ENCODE measurements at places on chromosomes 7 and 10.

- no peak for DNase-seq
Observed at GRCh38 chr7:96663457-96663856, 46.2 kb downstream of the SEM1 start.

GRCh38 chr10:3783682-3784432 is 1.2 kb downstream of the KLF6 start:
- peak; percentile 85 for DNase-seq

DNA sequence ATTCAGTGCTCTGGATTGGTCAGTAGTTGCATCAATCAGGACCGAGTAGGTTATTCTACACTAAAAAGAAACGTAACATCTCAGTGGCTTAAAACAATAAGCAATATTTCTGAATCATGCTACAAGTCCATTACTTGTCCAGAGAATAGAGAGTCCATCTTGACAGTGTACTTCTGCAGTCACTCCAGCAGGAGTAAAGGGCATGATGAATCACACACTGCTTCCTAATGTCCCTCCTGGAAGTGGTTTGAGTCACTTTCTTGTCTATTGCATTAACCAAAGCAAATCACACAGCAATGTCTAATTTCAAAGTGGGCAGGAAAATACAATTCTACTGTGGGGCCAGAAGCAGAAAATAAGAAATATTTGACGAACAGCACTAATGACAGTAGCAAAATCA is 124.8 kb downstream of the TSPAN12 start:
- DNase-seq = no peak

DNA sequence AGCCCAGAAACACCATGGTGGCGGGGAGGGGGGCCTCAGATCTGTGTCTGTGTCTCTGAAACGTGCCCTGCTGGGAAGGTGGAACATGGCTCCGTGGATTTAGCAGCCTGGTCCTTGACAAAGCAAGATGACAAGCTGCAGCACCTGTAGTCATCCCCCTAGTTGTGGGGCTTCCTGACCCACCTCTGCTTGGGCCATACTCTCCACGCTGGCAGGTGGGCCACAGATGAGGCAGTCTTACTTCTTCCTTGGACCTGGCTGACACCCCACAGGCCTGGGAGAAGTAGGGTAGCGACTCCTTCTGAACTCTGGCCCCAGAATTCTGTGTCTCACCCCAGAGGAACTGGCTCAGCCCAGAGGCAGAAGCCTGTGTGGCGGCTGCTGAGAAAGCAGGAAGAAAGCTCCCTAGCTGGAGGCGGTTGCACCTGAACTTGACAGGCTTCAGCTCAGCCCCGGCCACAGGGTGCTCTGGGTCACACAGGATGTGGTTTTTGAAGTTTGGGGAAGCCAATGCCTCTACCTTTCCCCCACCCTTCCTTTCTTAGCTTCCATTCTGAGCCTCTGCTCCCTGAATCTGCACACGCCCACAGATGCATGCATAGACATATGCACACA is 113.9 kb downstream of the ABLIM1 start:
- DNase-seq = no peak

GRCh38 chr7:96118449-96119001 is 203.4 kb downstream of the SLC25A13 start:
- no peak for DNase-seq

- DNase-seq = no peak
Observed at GRCh38 chr10:122311716-122312115, 40.6 kb downstream of the BTBD16 start.

GRCh38 chr10:69656742-69657269 is 26.8 kb downstream of the FAM241B start:
- DNase-seq = no peak

- no peak for DNase-seq
Observed at GRCh38 chr7:46155367-46155766, 234.3 kb upstream of the IGFBP3 start.

- no peak for DNase-seq
Observed at GRCh38 chr7:33854801-33855350, 50.5 kb upstream of the BMPER start.

DNA sequence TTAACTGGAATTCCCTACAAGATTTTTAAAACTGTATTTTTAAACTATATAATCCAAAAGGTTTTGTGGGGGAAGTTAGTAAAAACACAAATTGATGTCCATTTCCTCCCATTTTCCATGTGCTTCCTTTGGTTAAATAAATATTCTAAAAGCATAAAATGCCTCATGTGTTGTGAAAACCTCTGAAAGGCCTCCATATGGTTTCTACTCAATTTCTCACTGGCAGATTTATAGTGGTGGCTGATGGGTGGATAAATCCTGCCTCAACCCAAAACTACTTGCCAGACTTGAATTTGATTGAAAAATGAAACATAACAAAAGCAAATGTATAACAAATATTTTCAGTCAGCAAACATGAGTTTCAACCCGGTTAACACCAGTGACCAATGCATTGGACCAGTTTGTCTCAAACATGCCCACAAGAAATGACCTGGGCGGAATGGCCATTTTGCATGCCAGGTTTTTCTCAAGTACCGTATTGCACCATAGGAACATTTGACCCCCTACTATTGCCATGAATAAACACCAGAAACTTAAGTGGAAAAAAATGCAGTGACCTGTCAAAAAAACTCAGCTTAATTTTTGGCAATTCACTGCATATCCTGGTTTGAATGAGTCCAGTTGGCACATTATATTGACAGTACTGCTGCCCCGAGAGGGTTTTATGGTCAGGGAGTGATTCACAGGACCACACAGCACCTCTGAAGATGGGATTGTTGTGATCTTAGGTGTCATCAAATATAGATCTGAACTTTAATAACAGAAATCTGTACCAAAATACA is 454.6 kb upstream of the ANKRD30A start:
- no peak for DNase-seq

DNA sequence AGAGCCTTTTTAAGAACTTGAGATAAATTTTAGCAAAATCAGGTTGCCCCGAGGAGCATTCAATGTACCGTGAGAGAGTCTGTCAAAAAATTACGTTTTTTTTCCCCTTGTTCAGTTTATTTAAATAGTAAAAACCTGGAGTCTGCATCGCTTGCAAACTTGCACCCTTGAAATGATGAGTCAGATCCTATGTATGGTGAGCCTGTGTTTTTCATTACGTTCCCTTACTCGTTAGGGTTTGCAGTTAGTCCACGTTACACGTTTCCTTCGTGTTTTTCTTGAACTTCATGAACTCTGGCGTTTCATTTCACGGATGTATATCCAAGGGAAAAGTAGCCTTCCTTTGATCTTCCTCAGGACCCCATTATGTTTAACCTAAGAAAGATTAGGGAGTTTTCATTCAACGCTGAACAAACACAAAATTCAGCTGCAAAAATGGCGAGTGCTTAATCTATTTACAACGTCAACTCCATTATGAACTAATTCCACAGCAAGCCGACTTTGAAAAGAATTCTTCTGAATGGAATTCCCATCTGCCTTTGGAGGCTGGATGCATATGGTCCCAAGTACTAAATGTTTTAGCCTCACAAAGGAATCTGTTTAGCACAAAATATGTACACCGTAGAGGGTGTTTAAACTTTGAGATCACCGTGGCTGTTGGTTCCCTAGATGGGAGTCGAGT is 182.4 kb downstream of the MYOF start:
- DNase-seq = no peak

- DNase-seq = no peak
Observed at GRCh38 chr7:20030915-20031362, 186.2 kb downstream of the MACC1 start.

- DNase-seq = no peak
Observed at GRCh38 chr7:156582591-156583123, 57.9 kb upstream of the RNF32 start.

DNA sequence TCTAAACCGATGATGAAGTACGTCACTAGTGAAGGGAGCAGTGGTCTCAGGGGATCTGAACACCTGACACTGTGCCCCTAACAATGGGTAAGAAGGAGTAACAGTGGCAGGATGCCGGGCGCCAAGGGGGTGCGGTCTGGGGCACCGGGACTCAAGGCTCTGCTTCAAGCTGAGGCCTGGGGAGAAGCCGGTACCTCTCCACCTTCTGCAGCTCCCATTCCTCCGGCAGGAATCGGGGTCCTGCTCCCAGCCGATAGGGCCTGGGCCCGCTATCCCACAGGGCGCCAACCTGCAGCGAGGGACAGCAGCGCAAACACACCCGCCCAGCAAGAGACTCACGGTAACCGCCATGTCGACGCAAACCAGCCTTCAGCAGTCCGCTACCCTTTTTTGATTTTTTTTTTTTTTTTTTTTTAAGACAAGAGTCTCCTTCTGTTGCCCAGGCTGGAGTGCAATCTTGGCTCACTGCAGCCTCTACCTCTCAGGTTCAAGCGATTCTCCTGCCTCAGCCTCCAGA is 8.8 kb upstream of the CHST12 start:
- DNase-seq = no peak

DNA sequence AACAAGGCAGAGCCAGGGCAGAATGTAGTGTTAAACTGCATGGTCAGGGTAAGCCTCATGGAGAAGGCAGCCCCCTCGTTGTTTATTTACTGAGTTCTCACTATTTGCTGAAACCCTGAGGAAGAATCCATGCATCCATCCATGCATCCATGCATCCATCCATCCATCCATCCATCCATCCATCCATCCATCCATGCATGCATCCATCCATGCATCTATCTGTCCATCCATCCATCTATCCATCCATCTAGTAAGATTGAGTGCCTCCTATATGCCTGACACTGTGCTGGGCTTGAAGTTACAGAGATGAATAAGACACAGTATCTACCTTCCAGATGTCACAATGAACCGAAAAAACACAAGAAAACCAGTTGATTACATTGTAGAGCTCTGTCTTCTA is 201.4 kb upstream of the AGK start:
- DNase-seq = no peak

GRCh38 chr10:62540389-62540788 is 166.2 kb downstream of the ZNF365 start:
- no peak for DNase-seq

DNA sequence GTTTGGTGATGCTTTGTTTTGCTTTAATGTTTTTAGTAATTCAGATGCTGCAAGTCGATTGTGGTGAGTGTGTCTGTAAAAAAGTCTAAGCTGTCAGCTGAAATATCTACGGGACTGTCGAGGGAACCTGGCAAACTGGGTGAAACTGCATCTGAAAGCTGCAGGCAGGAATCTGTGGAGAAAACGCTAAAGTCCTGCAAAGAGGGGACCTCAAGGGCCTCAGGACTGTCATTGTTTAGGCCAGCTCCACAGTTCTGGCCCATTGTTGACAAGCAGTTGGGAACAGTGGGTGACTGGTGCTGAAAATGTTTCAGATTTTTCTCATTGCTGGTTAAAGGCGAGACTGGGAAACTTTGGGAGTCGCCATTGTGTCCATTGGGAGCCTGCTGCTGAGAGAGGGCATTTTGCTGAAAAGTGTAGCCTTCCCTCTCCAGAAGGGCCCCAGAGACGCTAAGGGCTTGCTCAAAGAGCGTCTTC is 1.8 kb downstream of the HOXA2 start:
- no peak for DNase-seq

DNA sequence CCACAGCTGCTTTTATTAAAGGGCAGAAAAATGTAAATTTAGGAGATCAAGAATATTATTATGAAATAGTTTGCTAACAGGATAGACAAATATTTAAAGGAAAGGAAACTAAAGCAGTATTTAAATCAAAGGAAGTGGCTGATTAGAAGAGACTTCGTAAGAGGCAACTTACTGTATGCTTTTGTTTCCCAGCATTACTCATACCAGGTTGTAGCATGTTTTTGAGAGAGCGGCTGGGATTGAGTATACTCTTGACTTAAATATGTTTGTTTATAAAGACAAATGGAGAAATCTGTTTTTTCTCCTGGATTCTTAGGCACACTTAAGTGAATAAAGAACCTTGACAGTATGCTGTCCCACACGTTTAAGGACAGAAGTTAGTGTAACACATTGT is 293.7 kb downstream of the ZNF248 start:
- DNase-seq = no peak

DNA sequence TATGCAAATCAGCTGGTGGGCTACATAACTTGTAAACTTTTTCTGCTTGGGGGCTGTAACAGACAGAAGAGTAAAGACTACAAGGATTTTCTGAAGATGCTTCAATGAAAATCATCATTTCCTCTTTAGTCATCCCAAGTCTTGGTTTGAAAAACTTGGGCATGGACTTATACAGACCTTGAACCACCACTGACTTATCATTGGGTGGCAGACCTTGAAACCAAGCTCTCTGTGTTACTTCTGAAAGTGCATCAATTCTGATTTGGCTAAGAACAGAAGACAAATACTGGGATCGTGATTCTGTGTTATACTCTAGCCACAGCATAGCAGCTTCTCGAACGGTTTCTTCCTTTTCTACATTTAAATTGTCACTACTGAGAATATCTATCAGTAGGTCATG is 21.3 kb downstream of the KBTBD2 start:
- DNase-seq = no peak

DNA sequence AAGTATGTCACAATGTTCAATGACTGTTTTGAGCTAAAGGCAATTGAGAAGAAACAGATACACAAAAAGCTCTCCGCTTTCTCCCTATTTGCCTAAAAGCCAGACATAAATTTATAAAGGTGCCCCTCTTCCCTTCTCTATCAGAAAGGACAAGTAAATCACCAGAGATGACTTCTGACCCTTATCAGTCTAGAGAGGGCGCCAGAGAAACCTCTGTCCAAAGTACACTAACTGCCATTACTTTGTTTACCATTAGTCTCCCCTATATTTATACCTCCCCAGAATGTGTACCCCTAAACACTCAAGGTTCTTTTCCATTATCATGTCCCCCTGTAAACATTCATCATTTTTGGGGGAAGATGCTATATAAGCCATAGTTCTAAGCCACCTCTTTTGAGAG is 49.3 kb downstream of the TPK1 start:
- no peak for DNase-seq

DNA sequence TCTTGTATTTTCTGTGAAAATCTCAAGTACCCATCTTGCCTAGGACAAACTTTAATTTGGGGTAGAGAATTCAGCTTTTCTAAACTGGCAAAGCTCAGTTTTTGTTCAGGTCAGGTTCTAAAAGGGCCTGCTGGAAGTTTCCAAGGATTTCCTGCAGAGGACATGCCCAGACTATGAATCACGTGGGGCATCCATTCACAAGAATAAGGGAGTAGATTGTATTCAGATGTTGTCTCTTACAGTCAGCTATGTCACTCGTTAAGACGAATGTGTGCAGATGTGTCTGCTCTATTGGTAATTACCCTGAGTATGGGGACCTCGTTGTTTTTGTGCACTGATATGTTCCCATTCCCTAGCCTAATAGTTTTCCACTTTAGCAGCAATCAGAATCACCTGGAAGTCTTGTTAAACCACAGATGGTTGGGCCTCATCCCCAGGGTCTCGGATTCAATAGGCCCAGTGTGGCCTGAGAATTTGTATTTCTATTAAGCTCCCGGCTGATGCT is 81.0 kb upstream of the ITPRID1 start:
- DNase-seq = no peak

GRCh38 chr7:66140924-66141323 is 26.3 kb downstream of the CRCP start:
- no peak for DNase-seq
